ENCODE measurements at places on chromosomes 2 and 18.

DNA sequence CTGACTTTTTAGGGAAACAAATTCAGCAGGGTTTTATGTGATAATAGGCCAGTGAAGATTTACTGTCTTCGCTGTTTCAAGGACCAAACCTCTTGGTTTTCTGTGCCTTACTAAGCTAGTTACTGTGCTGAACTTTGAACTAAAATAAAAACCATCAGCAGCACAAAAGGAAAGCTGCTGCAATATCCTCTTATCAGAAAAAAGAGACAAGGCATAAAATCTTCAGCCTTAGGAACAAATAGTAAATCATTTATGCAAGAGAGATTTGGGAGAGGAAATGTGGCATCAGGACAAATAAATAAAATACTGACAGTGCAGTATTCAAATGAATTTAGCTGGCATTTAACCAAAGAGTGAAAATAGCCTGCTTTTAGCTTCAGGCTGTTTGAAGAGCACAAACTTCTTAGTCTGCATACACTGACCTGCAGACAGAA lies 64.1 kb upstream of the EHBP1 start:
- DNase-seq: peak; percentile 23

DNA sequence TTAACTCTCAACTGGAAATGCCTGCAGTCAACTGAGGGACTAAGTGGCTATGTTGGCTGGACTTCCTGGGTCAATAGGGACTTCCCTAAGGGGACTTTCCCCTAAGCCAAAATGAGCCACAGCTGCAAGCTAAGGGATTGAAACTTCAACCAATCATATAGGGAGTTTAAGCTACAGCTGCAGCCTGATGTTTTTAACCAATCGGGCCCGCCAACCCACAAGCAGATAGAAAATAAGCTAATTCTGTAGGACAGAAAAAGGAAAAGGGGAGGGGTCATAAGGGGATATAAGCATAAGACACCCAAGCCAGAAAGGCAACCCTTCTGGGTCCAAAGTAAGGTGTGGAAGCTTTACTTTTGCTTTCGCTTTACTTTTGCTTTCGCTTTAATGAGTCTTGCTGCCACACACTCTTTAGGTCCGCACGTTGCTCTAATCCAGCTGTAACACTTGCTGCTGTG lies 927.5 kb downstream of the ERBB4 start:
- no peak for DNase-seq

DNA sequence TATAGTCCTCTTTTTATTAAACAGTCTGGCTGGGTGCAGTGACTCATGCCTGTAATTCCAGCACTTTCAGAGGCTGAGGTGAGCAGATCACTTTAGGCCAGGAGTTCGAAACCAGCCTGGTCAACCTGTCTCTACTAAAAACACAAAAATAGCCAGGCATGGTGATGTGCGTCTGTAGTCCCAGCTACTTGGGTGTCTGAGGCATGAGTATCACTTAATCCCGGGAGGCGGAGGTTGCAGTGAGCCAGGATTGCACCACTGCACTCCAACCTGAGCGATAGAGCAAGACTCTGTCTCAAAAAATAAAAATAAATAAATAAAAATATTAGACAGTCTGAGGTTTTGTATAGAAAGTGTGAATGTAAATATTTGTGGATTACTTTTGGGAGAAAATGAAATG lies 17.8 kb downstream of the XRCC5 start:
- no peak for DNase-seq

GRCh38 chr2:75277111-75277510 lies 77.8 kb upstream of the TACR1 start:
- DNase-seq: no peak

DNA sequence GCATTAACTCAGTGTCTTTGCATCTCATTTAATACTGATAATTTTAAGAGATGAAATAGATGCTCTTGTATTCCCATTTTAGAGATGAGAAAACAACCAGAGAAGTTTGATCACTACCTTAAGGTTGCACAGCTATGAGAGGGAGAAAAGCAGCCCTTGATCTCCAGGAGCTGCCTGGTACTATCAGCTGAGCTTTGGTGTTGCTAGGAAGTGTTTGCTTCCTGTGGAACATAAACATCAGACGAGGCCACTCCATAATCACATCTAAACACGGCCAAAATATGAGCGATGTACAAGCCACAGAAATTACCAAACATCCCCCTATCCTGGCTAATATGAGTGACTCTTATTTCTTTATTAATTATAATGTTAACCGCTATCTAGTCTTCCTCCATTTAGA lies 620 bp upstream of the WDFY1 start:
- no peak for DNase-seq

GRCh38 chr2:177217247-177217843 lies 4.8 kb downstream of the HNRNPA3 start:
- no peak for DNase-seq

DNA sequence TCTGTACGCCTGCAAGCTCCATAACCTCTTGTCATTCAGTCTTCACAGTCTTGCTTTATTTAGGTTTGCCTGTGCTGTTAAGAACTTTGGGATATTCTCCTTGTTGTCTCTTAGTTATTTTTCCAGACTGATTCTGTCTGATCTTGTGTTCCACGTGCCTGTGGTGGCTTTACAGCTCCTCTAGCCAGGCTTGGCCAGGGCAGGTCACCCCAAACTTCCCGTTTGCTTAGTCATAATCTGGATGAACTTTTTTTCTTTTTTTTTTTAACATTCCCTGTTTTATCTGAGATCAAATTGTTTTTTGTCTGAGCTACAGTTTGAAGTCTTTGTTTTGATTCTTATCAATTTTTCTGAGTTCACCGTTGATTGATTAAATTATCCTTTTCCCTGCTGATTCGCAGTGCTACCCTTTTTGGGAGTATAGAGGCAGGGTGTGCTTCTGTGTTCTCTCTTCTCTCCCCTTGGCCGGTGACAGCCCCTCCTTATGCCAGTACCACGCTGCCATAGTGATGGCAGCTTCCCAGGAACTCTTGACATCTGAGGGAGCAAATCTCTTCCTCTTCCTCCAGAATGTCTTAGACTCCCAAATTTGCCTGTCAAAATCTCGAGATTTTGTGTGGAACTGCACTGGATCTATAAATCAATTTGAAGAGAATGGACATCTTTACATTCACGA lies 2.5 kb downstream of the SP100 start:
- DNase-seq: peak; percentile 51
